ENCODE measurements at places on chromosomes 5 and 9. TPM values are rescaled to one million over a fixed set of nuclear protein-coding genes. Genes with fewer than 3 reads are reported as not detected.

DNA sequence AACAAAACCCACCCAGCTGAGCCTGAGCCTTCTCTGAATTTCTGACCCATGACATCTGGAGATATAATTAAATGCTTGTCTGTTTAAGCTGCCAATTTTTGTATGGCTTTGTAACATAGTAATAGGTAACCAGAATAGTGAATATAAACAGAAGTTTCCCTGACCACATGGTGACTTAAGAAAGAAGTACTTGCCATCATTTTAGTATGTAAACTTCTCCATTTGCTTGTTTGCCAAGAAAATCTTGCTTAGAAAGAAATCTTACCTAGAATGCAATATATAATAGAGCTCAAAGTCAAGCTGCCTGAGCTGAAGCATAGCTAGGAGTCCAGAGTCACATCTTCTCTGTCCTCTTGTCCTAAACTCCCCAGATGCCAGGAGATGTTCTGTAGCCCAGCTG is 117.0 kb downstream of the PCSK1 start:
- peak; percentile 26 for DNase-seq

DNA sequence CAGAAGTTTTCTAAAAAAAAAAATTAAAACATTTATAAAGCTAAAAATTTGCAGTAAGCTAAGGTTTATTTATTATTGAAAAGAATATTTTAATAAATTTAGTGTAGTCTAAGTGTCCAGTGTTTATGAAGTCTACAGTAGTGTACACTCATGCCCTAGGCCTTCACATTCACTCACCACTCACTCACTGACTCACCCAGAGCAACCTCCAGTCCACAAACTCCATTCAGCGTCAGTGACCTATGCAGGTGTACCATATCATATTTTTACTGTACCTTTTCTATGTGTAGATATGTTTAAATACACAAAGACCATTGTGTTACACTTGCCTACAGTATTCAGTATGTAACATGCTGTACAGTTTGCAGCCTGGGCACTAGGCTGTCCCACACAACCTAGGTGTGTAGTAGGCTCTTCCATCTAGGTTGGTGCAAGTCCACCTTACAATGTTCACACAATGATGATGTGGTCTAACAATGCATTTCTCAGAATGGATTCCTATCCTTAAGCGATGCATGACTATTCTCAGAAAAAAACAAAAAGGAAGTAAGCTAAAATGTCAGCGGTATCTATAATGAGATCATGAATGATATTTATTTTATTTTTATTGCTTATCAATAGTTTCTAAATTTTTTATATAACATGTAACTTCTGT is 336.7 kb downstream of the AGTPBP1 start:
- no peak for DNase-seq

DNA sequence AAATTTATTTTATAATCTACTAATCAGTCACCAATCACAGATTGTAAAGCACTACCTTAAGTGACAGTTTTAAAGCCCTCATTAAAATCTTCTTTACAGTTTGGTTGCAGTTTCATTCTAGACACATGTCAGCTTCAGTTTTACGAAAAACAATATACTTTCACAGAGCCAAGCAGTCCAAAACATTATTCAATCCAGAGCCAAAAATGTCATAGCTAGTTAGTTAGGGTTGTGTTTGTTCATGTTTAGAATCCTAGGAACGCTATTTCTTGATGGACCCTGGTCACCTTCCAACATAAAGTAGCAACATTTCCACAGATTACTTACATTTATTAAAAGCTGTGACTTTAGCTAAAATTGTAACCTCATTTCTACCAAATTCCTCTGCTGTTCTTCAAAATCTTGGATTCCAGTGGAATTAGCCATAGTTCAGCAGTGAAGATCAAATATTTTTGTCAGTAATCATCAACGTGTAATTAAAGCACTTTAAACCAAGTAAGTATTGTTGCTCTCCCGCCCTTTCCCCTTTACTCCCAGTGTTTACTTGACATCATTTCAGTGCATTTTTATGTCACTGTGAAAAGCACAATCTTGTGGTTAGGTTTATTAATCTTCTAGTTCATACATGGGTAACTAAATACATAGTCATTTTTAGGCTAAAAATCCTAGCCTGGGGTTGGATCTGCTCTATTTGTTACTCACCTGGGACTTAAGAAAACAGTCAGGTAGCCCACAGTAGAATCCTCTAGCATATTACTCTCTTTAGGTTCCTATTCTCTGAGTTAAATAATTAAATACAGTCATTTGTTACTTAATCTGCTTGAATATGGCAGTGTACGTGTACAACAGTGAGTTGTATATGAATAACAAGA is 74.3 kb downstream of the NIPBL start:
- no peak for DNase-seq

DNA sequence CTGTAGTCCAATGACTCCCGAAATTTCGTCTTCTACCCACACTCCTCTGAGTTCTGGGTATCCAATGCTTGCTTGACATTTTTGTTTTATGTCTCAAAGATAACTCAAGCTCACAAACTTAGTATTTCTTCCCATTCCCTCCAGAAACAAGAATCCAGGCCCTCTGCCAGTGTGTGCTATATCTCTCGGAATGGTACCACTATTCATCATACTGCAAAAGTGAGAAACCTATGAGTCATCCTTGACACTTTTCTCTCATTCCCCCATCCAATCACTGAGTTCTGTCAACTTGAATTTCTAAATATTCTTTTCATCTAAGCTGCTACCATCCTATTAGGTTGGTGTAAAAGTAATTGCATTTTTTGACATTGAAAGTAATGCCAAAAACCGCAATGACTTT is 9.8 kb downstream of the SLC12A2 start:
- no peak for DNase-seq

GRCh38 chr9:94101162-94101853 is 17.0 kb downstream of the PTPDC1 start:
- no peak for DNase-seq

- no peak for DNase-seq
These were observed 73.2 kb downstream of the MVB12B start for GRCh38 chr9:126399789-126400188.

GRCh38 chr5:171207256-171207847 is 101.7 kb upstream of the TLX3 start:
- peak; percentile 53 for DNase-seq

DNA sequence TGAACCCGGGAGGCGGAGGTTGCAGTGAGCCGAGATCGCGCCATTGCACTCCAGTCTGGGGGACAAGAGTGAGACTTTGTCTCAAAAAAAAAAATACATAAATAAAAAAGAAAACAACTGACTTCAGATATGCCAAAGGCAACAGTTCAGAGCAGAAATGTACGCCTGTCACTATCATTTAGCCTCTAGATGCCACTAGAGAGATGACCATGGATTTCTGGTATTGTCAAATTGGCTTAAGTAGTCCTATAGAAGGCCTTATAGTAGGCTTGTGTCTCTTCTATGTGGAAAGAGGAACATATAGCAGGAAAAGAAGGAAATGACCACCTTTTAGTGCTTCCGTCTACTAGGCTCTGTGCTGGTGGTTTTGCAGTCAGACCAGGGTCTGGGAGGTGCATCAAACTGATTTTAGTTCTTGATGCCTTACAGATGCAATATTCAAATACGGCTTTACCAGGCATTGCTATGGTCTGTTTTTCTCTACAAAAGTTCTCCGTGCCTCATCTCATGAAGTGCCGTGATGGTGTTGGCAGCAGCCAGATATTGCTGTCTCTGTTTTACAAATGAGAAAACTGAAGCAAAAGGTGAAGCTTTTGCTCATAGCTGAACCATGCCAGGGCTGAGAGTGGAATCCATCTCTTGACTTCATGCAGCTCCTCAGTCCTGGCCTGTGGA is 17.2 kb downstream of the AGXT2 start:
- no peak for DNase-seq

- DNase-seq = peak; percentile 94
These were observed 205.6 kb upstream of the MPDZ start for GRCh38 chr9:13485068-13485596.

- DNase-seq = no peak
These were observed 73.0 kb downstream of the RASEF start for GRCh38 chr9:82989929-82990328.

GRCh38 chr9:24451346-24451745 is 94.4 kb downstream of the IZUMO3 start:
- DNase-seq = no peak

- DNase-seq = peak; percentile 42
These were observed 191.6 kb downstream of the PCSK5 start for GRCh38 chr9:76082057-76082456.

GRCh38 chr9:19408316-19408692 is 505 bp upstream of the ACER2 start:
- DNase-seq = no peak

DNA sequence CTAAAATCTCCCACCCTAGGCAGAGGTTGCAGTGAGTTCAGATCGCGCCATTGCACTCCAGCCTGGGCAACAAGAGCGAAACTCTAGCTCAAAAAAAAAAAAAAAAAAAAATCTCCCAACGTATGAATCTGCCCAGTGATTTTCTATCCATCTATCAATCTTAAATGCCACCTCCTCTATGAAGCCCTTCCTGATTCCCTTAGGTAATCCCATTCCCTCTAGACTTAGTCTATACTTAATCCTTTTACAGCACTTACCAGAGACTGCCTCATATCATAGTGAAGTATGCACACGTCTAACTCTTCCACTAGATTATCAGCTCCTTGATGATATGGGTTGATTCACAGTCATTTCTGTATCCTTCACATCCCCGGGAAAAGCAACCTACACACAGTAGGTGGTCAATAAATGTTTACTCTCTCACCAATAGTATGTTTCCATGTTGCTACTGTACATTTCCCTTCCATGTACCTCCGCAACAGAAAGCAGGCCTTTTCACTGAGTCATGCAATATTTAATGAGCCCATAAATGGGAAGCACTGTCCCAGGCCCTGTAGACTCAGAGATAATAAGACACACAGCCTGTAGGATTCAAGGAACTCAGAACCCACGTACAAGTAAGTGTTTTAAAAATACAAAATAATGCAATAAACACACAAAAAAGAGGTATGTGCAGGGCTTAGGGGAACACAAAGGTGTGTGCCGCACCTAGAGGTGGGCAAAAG is 1.2 kb downstream of the DROSHA start:
- no peak for DNase-seq

DNA sequence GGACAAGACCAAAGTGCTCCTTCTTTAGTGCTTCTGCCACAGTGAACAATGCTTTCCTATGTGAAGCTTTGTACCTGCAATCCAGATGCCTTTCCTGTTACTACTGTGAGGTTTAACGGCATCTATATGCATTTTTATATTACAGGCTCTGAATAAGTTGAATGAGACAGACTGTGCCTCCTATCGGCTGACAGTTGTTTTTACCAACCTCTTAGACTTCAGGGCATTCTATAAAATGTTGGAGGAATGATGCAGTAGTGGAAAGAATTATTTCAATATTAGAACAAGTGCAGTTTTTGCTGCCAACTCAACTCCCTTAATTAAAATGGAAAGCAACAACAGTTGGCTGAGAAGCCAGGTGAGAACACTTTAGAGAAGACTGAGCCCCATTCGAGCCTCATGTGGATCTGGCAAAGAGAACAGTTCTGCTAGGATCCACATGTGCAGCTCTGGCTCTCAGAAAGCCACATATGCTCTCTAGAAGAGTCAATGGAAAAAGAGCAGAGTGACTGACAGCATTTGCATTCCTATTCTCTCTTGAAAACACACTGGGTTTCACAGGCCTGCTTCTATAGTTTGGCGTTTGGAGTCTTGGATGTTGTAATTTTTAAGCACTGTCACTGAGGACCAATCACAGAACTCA is 147.5 kb downstream of the LURAP1L start:
- DNase-seq = peak; percentile 58

DNA sequence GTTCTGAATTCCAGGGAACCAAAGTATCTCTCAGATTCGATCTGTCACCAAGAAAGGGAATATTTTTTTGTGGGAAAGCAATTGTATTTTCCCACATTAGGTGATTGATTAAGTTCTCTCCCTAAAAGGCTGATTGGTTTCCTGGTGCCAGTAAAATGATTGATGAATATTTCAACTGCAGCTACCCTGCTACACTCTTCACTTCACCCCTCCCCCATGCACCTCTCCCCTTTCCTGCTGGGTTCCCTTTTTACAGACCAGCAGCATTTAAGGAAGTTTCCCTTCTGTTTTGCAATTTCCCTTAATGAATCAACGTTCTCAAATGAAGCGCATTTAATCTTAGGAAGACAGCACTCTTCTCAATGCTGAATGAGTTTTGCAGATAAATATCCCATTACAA is 13.1 kb downstream of the NR6A1 start:
- DNase-seq = no peak

DNA sequence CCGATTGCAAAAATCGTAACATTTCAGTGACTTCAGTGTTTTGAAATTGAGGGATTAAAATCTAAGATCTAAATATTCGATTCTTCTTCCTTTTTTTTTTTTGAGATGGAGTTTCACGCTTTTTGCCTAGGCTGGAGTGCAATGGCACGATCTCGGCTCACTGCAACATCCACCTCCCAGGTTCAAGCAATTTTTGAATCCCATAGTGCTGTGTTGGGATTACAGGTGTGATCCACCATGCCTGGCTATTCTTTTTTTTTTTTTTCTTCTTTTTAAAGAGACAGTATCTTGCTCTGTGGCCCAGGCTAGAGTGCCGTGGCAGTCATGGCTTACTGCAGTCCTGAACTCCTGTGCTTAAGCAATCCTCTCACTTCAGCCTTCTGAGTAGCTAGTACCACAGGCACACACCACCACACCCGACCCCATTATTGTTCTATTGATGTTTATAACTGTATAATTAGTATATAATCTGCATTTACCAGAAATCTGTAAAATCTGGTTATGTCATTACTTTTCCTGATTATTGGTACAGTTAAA is 42.7 kb downstream of the NSD1 start:
- no peak for DNase-seq

DNA sequence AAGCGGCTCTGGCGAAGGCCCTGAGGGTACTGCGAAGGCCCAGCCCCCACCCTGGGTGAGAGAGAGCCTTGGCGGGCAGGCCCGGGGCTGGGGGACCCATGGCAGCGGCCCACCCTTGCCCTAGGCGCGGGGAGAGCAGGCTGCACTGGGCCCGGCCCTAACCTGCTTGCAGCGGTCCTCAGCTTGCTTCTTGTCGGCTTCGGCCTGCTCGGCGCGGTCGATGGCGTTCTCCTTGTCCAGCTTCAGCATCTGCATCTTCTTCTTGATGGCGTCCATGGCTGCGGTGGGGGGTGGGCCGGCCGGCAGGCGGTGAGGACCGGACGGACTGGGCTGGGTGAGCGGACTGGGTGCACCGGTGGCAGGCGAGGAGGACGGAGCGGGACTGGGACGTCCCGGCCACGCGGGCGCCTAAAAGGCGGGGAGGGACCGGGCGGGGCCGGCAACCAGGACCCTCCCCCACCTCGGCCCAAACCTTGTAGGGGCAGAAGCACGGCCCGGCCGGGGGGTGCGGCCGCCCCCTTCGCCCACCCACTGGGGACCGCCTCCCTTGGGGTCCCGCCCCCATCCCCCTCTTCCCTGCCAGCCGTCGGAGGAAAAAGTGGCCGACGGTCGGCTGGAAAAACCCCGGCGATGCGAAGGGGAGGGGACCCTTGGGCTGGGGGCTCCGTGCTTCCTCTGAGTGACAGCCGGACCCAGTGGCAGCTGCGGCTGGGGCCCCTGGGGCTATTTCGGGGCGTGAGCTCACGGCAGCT is at the start of gene TPM2:
TSS of gene TPM2 (minus strand) at position 384 of the 752 bp plus-strand sequence. CDS start at position 276, 108 bp downstream.
- peak; percentile 91 for DNase-seq

GARIN3 gene
- not detected for polyA plus RNA-seq

PLAC8L1 gene
- 0.48 TPM for polyA plus RNA-seq

CLIC3 gene
- not detected for polyA plus RNA-seq

DIRAS2 gene
- 0.89 TPM for polyA plus RNA-seq

LHX6 gene
- polyA plus RNA-seq = 6.8 TPM

AK3 gene
- 42.7 TPM for polyA plus RNA-seq

RIC1 gene
- polyA plus RNA-seq = 20.1 TPM

INSL4 gene
- not detected for polyA plus RNA-seq

PCDHGA6 gene
- 2.9 TPM for polyA plus RNA-seq

INVS gene
- polyA plus RNA-seq = 8.3 TPM

All from muscle of back (tissue), 13 donors.